A549 treated with CpdA at 1 μM for 4 hours (cell line): ENCODE measurements at places on chromosomes 16 and 17. TPM values are rescaled to one million over a fixed set of nuclear protein-coding genes. Genes with fewer than 3 reads are reported as not detected.

The ARHGAP23 gene
- 36.2 to 48.8 TPM (median 45.9 TPM) in 5 replicates for total RNA-seq

The RASD1 gene
- 0.37 to 1.1 TPM (median 0.89 TPM) in 5 replicates for total RNA-seq

The HAS3 gene
- 31.6 to 47.6 TPM (median 42.9 TPM) in 5 replicates for total RNA-seq

The KCNG4 gene
- not detected in 5 replicates for total RNA-seq

The KRTAP17-1 gene
- not detected in 5 replicates for total RNA-seq

The SLC6A2 gene
- 0.05 TPM in 2 of 5 replicates, not detected in the others for total RNA-seq

The CACNG3 gene
- not detected in 5 replicates for total RNA-seq

The HBA1 gene
- 0.91 to 1.6 TPM (median 1.3 TPM) in 5 replicates for total RNA-seq

The VPS35L gene
- total RNA-seq: 30.1 to 33.1 TPM (median 31.6 TPM) in 5 replicates

The CA5A gene
- not detected in 5 replicates for total RNA-seq

The CCL4 gene
- total RNA-seq: not detected in 5 replicates

The ZG16B gene
- total RNA-seq: 0.55 to 1.0 TPM (median 0.87 TPM) in 5 replicates

The ASB16 gene
- total RNA-seq: 0.17 TPM in 1 of 5 replicates, not detected in the others

The SLC5A2 gene
- total RNA-seq: 0.10 to 0.45 TPM (median 0.31 TPM) in 5 replicates

The PDE6G gene
- total RNA-seq: 1.6 to 2.5 TPM (median 1.7 TPM) in 5 replicates

The MEIOC gene
- total RNA-seq: 1.7 to 3.6 TPM (median 2.6 TPM) in 5 replicates

The CCL14 gene
- total RNA-seq: not detected in 5 replicates

The TBC1D3K gene
- not detected in 5 replicates for total RNA-seq

The CAPNS2 gene
- not detected in 5 replicates for total RNA-seq

The KRTAP1-1 gene
- total RNA-seq: not detected in 5 replicates

The NPIPA7 gene
- total RNA-seq: 11.7 to 13.7 TPM (median 12.8 TPM) in 5 replicates

The TP53TG3C gene
- 0.11 to 0.59 TPM in 2 of 5 replicates, not detected in the others for total RNA-seq

The SLC5A10 gene
- 0.09 to 0.22 TPM (median 0.17 TPM) in 5 replicates for total RNA-seq

The CRYM gene
- total RNA-seq: 1.3 to 2.3 TPM (median 1.9 TPM) in 5 replicates

The ZSCAN10 gene
- 0.03 TPM in 1 of 5 replicates, not detected in the others for total RNA-seq

The PLXDC1 gene
- total RNA-seq: 0.13 to 0.20 TPM (median 0.15 TPM) in 5 replicates

The SP6 gene
- 2.6 to 3.0 TPM (median 2.8 TPM) in 5 replicates for total RNA-seq

The TOX3 gene
- 0.20 to 0.40 TPM (median 0.23 TPM) in 5 replicates for total RNA-seq

The PIGW gene
- 24.2 to 28.7 TPM (median 25.2 TPM) in 5 replicates for total RNA-seq

The FLYWCH2 gene
- total RNA-seq: 46.2 to 58.3 TPM (median 52.7 TPM) in 5 replicates

The CACNG4 gene
- total RNA-seq: 8.3 to 12.0 TPM (median 10.1 TPM) in 5 replicates

The JPH3 gene
- total RNA-seq: 1.5 to 2.5 TPM (median 2.0 TPM) in 5 replicates

The TSPOAP1 gene
- total RNA-seq: not detected in 5 replicates

The CD300LB gene
- total RNA-seq: 0.06 to 0.22 TPM (median 0.09 TPM) in 3 of 5 replicates, not detected in the others

The DNAH9 gene
- 0.03 to 0.04 TPM in 2 of 5 replicates, not detected in the others for total RNA-seq

The AIPL1 gene
- total RNA-seq: not detected in 5 replicates

The DGKE gene
- total RNA-seq: 3.3 to 4.6 TPM (median 4.2 TPM) in 5 replicates

The AHSP gene
- not detected in 5 replicates for total RNA-seq

The ESRP2 gene
- total RNA-seq: 0.05 to 0.21 TPM (median 0.12 TPM) in 4 of 5 replicates, not detected in the other

The COPZ2 gene
- total RNA-seq: 14.9 to 18.9 TPM (median 17.5 TPM) in 5 replicates

The SMG6 gene
- total RNA-seq: 22.6 to 27.7 TPM (median 25.3 TPM) in 5 replicates

The CUEDC1 gene
- total RNA-seq: 47.4 to 55.3 TPM (median 51.3 TPM) in 5 replicates

The IRX3 gene
- 3.2 to 4.8 TPM (median 4.4 TPM) in 5 replicates for total RNA-seq

The KRT16 gene
- total RNA-seq: 0.43 to 0.96 TPM (median 0.73 TPM) in 5 replicates

The HOXB7 gene
- total RNA-seq: 31.4 to 36.6 TPM (median 33.3 TPM) in 5 replicates

The TBC1D3C gene
- not detected in 5 replicates for total RNA-seq

The SLC16A6 gene
- 0.37 to 0.68 TPM (median 0.51 TPM) in 5 replicates for total RNA-seq

The NEUROD2 gene
- 0.03 TPM in 1 of 5 replicates, not detected in the others for total RNA-seq

The KRTAP2-2 gene
- not detected in 5 replicates for total RNA-seq

The PTGES3L gene
- 0.55 to 0.99 TPM (median 0.84 TPM) in 5 replicates for total RNA-seq

The TNK1 gene
- total RNA-seq: 1.5 to 2.4 TPM (median 1.8 TPM) in 5 replicates

The ADAMTS18 gene
- total RNA-seq: 0.01 TPM in 1 of 5 replicates, not detected in the others

The MYH1 gene
- not detected in 5 replicates for total RNA-seq

The RGS11 gene
- total RNA-seq: 3.7 to 5.5 TPM (median 4.1 TPM) in 5 replicates

The KIF19 gene
- 0.01 to 0.05 TPM in 2 of 5 replicates, not detected in the others for total RNA-seq

The SLC12A4 gene
- 19.7 to 30.7 TPM (median 26.2 TPM) in 5 replicates for total RNA-seq

The SLC12A3 gene
- total RNA-seq: not detected in 5 replicates

The SLC13A2 gene
- total RNA-seq: 0.06 to 0.21 TPM (median 0.13 TPM) in 4 of 5 replicates, not detected in the other

The CX3CL1 gene
- 0.07 to 0.15 TPM (median 0.12 TPM) in 5 replicates for total RNA-seq

The RHOT1 gene
- 20.8 to 26.6 TPM (median 25.9 TPM) in 5 replicates for total RNA-seq
